Stimulated activated memory B cell treated with anti-CD40 and anti-IgM and Interleukin-4, amounts not matched to agents 10 μg/mL and 1 μg/mL and 100 μg/mL, for 72 hours (primary cell): ENCODE measurements at places on chromosomes 1 and 21.

GRCh38 chr21:26962621-26963181 is 4.2 kb downstream of the ADAMTS5 start:
- ATAC-seq: no peak

- ATAC-seq: no peak
Observed at GRCh38 chr1:177629526-177629925, 340.3 kb downstream of the SEC16B start.

DNA sequence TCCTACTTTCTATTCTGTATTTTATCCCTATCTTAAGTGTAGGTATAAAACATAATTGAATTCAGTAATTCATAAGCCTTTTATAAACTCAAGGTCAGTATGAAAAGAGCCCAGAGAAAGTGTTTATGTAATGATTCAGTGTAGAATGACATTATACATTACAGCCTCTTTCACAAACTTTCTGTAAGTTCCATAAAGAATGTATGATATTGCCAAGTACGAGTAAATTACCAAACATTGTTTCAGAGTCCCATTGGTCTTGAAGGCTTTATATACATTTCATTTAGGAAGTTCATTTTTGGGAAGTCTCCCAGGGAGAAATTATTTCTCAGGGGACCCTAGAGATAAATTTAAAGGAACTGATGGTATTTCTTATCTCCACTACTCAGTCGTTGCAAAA is 37.8 kb upstream of the VAMP3 start:
- no peak for ATAC-seq

DNA sequence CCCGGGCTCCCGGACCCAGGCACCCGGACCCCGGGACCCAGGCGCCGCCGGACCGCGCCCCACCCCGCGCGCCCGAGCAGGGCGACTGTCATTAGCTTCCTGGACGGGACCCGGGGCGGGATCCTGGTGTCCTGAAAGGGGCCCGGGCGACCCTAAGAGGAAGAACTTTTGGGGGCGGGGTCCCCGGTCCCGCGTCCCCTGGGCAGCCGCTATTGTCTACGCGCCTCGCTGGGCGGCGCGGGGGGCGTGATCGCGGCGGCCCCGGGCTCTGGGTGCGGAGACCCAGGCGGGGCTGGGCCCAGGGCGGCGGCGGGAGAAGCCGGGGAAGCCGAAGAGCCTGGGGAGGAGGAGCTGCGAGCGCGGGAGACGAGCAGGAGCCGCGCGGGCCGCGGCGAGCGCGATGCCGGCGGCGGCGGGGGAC is 465 bp downstream of the HUNK start:
- ATAC-seq: peak; percentile 2

DNA sequence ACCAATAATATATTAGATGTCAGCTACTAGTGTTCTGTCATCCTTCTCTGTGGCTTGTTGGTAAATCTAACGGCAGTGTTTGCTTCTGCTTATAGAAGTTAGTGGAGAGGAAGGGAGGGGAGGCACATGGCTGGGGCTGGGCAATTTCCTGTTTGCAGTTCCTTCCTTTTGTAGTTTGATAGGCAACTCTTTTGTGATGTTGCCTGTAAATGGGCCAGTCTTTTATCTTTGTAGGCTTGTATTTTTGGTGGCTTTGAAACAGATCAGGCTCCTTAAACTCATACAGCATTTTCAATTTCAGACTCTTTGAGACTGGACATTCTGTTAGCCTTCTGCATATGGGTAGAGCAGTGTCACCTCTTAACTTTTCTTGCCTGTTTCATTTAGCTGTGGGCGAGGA is 48.1 kb downstream of the CDC14A start:
- ATAC-seq: peak; percentile 81

DNA sequence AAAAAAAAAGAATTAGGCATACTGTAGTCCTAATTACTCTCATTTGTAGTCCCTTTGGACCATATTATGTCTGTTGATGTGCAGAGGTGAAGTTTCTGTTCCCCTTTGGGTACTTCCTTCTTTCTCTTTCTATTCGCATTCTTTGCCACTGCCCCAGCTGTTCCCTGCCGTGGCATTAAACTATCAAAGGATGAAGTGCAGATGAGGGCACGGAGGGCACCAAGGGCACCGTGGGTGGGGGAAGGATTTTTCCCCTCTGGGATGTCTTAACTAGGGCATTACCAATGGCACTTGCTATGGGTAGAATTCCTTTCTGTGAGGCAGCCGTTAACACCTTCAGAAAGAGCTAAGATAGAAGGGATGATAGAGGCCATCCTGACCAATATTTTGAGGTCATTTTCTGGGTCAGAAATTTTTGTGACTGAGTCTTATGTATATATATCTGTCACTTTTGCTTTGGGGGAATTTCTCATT is 4.9 kb upstream of the MAPKAPK2 start:
- peak; percentile 96 for ATAC-seq

DNA sequence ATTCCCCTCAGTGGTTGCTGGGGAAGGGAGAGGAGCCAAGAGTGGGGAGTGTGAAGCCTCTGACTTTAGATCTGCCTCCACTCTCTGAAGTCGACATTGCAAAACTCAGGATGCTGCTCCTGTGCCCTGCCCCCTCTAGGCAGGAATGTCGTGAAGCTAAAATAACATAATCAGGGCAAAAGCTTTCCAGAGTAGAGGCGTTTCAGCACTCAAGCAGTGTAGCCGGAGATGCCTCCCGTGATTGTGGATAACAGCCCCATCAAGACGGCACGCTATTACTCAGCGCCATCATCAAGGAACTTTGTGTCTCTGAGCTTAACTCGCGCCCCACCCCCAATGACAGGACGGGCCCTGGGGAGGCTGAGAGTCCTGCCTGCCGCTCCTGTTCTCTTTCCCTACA is 60.0 kb downstream of the FBXO2 start:
- ATAC-seq: no peak

DNA sequence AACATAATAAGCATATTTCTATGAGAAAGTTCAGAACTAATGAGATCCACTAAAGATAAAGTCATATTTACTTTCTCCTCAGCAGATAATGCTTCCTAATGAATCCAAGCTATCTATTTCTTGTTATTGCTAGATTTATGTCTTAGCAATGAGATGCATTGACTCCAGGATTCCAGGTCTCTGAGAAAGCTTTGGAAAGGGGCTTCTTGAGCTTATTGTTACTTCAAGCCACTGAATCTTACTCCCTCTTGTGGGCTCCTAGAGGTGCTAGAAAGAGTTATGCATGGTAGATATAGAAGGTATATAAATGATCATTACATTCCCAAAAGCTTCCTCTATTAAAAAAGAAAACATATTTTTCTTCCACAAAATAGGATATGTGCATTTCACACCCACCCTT is 246.4 kb upstream of the ADAMTS5 start:
- ATAC-seq: no peak

- no peak for ATAC-seq
Observed at GRCh38 chr1:43653339-43653738, 3.4 kb downstream of the KDM4A start.

- ATAC-seq: no peak
Observed at GRCh38 chr1:229941831-229942230, 125.2 kb upstream of the GALNT2 start.

DNA sequence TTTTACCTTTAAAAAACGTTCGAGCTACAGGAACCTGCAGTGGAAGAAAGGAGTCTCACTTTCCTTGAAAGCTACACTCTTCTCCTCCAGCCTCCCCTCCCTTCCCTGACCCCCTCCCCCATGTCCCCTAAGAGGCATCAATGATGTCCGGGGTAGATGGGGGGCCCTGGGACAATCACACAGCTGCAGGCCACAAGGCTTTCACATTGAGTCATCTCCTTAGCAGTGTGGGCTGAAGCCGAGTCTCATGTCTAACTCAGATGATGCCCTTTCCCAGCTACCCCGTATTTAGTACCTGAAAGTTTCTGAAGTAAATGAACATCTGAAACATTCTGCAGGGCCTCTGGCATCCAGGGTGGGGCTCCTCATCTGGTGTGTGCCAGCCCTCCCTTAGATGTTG is 6.3 kb upstream of the GPR25 start:
- peak; percentile 91 for ATAC-seq

GRCh38 chr1:188735567-188735966 is 1742.1 kb downstream of the BRINP3 start:
- ATAC-seq: no peak

GRCh38 chr1:46485564-46486431 is 3.8 kb upstream of the DMBX1 start:
- peak; percentile 24 for ATAC-seq

DNA sequence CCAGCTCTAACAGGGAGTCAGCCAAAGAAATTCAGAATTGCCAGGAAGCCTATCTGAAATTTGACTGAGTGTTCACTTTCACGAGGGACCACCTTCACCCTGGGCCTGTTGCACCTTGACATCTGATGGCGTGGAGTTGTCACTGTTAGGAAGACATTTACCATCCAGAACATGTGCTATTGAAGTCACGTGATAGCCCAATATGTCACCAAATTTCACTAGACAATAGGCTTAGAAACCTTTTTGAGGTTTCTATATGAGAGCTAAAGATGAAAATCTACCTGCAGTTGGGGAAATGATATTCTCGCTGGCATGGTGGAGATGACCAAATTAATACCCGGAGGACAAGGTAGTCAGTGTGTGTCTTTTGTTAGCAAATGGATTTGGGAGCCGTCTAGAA is 102.7 kb downstream of the HUNK start:
- ATAC-seq: no peak

DNA sequence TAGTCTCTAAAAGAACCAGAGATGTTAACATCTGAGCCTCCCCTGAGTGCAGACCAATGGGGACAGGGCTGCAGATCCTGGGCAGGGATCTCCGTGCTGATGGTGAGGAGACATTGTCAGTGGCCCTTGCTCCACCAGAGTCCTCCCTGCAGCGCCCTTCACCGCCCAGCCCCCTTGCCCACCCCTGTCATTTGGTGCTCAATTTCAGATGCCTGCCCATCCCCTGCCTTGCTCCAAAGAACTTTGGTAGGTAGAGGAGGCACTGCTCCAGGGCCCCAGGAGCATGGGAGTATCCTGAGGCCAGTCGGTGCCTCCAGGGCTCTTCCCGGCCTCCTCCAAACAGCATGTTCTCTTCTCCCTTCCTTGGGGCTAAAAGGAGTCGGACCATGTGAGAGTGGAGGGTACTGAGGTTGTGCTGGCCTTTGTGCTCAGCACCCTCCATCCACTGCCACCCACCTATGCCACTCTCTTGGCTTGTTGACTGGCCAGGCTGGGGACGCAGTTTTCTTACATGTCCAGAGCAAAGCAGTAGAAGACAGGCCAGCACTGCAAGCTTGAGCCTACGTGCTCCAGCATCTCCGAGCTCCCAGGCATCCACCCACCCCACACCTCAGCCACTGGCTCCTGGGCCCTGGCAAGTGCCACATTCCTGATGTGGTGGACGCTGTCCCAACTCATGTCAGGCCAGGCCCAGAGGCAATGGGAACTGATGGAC is 160.1 kb downstream of the TRIM33 start:
- no peak for ATAC-seq

GRCh38 chr1:192382758-192383157 is 66.0 kb downstream of the RGS21 start:
- ATAC-seq: no peak

GRCh38 chr21:28723646-28724045 is 269.0 kb downstream of the LTN1 start:
- no peak for ATAC-seq

- no peak for ATAC-seq
Observed at GRCh38 chr1:40784771-40785151, 1.2 kb downstream of the KCNQ4 start.

GRCh38 chr1:41382480-41383090 is 21.4 kb downstream of the FOXO6 start:
- no peak for ATAC-seq

DNA sequence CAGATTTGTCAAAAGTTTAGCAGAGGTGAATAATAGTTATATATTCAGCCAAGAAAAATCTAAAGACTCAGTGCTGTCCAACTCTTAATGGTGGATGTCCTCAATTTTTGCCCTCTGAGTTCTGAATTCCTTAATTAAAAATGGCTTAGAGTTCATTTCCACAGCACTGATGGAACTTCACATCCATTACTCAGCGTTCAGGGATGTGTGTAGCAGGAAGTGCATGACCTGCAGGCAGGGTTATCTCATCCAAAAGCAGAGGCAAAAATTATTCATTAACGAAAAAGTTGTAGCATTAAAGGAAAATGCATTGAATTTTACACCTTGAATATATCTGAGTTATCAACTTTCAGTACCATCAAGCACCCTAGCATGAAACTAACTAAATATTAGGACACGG is 96.7 kb downstream of the ZP4 start:
- no peak for ATAC-seq

DNA sequence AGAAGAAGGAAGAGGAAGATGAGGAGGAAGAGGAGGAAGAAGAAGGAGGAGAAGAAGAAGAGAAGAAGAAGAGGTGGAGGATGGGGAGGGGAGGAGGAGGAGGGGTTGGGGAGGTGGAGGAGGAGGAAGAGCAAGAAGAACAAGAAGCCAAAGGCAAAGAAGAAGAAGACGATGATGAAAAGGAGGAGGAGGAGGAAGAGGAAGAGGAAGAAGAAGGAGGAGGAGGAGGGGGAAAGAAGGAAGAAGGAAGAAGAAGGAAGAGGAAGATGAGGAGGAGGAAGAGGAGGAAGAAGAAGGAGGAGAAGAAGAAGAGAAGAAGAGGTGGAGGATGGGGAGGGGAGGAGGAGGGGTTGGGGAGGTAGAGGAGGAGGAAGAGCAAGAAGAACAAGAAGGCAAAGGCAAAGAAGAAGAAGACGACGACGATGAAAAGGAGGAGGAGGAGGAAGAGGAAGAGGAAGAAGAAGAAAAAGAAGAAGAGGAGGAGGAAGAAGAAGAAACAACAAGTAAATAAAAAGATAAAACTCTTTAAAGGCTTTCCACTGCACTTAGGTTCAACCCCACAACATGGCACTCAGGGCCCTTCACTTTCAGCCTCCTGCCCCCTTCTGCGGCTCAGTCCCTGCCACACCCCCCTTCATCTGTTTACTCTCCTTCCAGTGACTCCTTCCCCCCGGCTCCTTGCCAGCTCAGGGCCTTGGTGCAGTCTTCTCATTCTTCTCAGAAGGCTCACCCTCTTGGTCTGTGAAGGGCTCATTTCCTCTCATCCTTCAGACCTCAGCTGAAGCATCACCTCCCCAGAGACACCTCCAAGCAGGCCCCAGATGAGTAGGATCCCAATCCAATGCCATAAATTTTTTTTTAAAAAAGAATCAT is 114.0 kb downstream of the KCNN3 start:
- ATAC-seq: no peak

- ATAC-seq: no peak
Observed at GRCh38 chr1:159790237-159790917, 9.6 kb downstream of the DUSP23 start.

DNA sequence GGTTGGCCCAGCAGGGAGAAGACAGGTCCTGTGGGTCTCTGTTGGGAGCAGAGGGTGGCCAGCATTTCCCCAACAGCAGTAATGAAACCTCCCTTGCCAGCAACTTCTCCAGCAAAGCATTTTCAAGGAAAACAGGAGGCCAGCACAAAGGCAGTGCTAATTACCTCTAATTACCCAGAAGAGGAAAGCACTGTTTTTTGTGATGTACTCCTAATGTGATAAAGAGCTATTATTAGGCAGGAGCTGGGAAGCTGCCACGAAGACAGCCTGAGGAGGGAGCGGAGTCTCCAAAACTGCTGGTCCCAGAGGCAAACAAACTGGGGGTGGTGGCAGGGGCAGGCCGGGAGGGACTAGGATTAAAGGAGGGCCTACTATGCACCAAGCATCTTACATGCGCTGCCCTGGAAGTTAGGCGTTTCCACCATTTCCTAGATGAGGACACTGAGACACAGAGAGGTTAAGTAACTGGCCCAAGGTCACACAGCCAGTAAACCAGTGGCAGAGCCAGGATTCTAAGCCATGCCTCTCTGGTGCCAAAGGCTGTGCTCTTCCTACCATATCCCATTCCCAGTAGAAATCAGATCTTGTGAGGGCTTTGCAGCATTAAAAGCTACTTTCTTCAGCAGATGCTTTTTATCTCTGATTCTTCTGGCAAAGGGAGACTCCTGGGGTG is 24.5 kb downstream of the HTR6 start:
- no peak for ATAC-seq

GRCh38 chr1:95027046-95027445 is 45.7 kb downstream of the ALG14 start:
- ATAC-seq: no peak
